ENCODE measurements at places on chromosomes 13 and 19.

DNA sequence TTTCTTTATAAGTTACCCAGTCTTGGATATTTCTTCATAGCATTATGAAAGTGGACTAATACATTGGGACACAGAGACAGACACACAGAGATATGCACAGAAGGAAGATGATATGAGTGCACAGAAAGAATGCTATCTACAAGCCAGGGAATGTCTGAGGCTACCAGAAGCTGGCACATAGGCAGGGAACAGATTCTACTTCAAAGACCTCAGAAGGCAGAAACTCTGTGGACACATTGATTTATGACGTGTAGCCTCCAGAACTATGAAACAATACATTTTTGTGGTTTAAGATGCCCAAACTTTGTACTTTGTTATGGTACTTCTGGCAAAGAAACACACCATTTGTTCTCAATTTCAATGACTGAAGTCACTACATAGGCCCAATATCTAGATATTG lies 556.7 kb downstream of the PCDH9 start:
- no peak for DNase-seq

DNA sequence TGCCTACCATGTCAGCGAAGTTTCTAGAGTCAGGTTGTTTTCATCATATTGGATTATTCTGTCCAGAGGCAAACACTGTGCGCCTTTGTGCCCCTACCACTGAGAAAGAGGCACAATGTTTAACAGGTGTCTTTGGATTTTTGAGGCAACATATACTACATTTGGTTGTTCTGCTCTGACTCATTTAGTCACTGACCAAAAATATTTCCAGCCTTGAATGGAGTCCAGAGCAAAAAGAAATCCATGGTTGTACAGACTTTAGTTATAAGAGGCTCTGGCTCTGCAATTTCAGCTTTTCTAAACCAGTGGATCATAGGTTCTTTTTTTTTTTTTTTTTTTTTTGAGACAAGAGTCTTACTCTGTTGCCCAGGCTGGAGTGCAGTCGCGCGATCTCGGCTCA lies 35.7 kb downstream of the LACC1 start:
- DNase-seq = no peak

GRCh38 chr19:8684001-8684902 lies 14.3 kb downstream of the ACTL9 start:
- no peak for DNase-seq

GRCh38 chr13:33637978-33638743 lies 179.8 kb upstream of the RFC3 start:
- DNase-seq = no peak

GRCh38 chr19:2561221-2561620 lies 85.3 kb downstream of the GADD45B start:
- DNase-seq = no peak

GRCh38 chr19:49808711-49809159 lies 4.4 kb downstream of the FUZ start:
- peak; percentile 96 for DNase-seq

- DNase-seq = no peak
Observed at GRCh38 chr19:4115818-4116385, 8.0 kb downstream of the MAP2K2 start.

DNA sequence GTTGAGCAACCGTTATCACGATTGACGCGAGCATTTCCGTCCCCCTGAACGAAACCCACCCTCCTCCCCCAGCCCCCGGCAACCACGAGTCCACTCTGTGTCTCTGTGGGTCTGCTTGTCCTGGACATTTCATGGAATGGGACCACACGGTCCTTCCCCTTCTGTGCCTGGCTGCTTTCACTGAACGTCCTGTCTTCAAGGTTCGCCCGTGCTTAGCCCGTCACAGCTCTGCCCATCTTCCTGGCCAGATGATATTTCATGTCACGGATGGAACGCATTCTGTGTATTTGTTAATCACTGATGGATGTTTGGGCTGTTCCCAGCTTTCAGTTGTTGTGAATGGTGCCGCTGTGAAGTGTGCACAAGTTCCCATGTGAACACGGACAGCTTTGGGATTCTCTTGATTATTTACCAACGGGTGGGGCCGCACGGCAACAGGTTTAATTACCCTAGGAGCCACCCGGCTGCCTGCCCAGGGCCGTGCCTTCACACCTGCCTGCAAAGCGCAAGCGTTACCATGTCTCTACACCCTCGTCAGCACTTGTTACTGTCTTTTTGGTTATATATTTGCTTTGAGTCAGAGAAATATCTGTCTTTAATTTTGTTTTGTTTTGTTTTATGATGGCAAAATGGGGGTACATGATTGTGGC lies 42.5 kb downstream of the RASA3 start:
- DNase-seq = no peak

GRCh38 chr13:20667857-20668437 lies 35.6 kb upstream of the IL17D start:
- DNase-seq = peak; percentile 12

DNA sequence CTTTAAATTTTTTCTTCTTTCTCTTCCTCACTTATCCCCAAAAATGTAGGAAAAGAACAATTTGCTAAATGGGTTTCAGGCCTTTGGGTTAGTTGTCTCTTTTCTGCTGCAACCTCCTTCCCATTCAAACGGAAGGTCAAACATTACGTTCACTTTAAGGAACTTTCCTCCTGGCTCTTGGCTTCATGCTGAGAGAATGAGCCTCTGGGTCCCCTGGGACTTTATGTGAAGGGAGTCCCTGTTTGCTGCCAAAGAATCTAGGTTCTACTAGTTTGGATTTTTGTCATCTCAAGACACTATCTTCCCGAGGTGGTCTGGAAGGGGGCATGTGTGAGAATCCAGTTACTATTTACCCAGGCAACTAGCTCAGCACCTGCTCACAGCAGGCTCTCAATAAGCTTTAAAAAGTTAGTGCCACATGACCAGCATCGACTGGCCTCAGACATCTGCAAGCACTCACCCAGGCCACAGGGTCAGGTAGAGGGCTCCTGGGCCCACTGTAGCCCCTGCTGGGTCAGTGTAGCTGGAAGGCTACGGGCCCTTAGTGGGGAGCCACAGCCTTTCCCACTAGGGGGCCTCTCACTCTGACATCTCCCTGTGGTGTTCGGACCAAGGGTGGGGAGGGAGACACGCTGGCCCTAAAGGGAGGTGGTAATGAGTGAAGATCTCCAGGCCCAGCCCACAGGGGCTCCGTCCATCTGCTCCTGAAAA lies 40.5 kb downstream of the FAM124A start:
- DNase-seq = no peak

- DNase-seq = no peak
Observed at GRCh38 chr13:40508127-40508526, 158.3 kb downstream of the FOXO1 start.

- no peak for DNase-seq
Observed at GRCh38 chr19:29875931-29876330, 64.1 kb downstream of the CCNE1 start.

GRCh38 chr19:2270157-2270422 lies 11.9 kb downstream of the PEAK3 start:
- no peak for DNase-seq

GRCh38 chr13:33537676-33538075 lies 252.1 kb upstream of the STARD13 start:
- peak; percentile 51 for DNase-seq

DNA sequence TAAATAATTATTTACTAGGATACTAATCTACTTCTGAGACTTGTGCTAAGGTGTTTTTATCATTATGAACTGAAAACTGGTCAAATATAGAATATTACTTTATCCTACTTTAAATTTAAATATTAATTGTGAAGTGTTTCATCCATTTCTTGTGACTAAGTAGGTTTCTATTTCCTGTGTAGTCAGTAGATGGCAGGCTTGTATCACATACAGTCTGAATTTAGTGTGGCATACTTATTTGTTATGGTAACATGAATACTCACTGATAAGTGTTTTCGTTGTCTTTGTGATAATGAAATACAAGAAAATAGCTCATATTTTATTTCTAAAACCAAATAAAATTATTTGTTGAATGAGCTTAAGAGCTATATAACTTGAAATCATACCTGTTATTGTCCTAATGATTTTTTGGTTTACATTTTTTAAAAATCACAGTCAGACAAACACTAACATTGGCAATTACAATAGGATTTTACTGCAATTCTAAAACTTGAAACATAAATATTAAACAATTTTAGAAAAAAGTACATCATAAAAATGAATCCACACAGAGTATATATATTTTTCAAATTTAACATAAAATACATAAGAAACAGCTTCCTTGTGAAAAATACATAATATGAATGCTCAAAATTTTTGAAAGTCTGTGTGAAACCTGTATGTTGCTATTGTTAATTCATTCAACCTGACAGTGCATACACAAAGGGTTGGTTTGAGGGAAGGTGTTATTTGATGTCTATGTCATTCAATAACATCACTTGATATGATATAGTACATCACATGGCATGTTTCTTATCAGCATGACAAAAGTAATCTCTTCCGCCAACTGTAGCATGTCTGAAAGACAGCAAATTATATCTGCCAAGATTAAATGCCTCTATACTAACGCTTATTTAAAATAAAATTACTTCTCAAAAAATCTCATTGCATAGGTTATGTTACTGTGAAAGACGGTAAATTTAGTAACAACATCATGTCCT lies 904.8 kb upstream of the PCDH20 start:
- no peak for DNase-seq

- DNase-seq = no peak
Observed at GRCh38 chr13:61830475-61830874, 414.8 kb upstream of the PCDH20 start.

GRCh38 chr13:105033999-105034398 lies 1501.5 kb downstream of the EFNB2 start:
- no peak for DNase-seq

DNA sequence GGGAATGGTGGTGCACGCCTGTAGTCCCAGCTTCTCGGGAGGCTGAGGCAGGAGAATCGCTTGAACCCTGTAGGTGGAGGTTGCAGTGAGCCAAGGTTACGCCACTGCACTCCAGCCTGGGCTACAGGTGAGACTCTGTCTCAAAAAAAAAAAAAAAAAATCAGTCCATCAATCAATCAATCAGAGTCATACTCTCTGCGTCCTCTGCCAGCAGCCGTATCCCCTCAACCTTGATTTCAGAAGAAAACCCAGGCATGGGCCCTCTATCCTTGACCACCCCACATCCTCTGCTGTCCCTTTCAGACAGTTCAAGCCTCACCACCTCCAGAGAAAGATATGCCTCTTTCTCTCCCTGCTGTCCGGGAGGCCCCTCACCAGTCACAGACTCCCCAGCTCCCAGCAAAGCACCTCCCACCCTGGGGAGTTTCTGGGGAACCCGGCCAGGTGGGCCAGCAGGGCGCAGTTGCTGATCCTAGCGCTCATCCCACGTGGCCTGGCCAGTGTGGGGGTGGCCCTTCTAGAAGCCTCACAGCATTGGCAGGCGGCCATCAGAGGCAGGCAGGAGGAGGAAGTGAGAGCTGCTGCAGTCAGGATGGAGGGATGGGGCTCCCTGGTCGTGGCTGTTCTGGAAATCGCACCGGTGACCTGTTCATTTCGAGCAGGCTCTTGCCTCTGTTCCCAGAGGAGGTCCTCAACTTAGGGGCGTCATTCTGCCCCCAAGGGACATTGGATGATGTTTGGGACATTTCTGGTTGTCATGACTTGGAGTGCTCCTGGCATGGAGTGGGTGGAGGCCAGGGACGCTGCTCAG lies 10.2 kb upstream of the JSRP1 start:
- DNase-seq = peak; percentile 89

DNA sequence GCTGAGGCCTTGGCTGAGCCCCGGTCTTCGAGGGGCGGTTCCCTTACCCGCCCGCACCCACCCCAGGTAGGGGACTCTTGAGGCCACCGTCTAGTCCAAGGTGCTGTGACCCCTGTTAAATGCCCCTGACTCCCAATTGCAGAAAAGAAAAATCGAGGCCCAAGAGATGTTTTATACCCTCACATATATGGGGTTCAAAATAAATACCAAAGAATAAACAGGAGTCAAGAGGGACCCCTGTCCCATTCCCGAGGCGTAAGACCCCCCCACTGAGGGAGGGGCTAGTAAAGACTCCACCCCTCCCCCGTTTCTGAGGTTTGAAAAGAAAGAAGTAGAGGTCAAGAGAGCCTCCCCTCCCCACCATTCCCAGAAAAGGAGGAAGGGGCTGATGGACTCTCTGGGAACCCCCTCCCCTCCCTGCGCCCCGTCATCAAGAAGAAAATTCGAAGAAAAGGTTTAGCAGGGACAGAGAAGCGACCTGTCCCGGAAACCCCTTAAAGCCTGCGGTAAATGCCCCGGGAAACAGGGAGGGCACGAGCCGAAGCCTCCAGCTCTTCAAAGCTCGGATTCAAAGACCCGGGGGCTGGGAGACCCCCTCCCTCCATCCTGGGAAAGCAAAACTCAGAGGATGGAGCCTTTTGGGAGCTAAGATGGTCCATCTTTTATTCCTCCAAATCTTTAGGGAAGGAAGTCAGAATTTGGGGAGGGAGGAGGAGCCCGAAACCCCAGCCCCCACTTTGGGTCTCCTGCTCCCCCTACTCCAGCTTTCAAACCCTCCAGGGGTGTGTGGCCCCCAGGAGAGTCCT lies 755 bp upstream of the RAB3A start:
- DNase-seq = peak; percentile 52

- DNase-seq = no peak
Observed at GRCh38 chr13:96934889-96935489, 59.3 kb downstream of the OXGR1 start.

DNA sequence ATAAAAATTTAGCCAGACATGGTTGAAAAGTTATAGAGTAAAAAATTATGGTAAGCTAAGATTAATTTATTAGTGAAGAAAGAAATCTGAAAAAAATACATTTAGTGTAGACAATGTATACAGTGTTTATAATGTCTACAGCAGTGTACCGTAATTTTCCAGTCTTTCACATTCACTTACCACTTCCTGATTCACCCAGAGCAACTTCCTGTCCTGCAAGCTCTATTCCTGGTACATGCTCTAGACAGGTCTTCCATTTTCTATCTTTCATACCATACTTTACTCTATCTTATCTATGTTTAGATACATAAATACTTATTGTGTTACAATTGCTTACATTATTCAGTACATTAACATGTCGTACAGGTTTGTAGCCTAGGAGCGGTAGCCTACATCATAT lies 1387.8 kb upstream of the ATXN8OS start:
- no peak for DNase-seq

GRCh38 chr13:99290894-99291293 lies 16.3 kb downstream of the GPR183 start:
- DNase-seq = no peak

- peak; percentile 56 for DNase-seq
Observed at GRCh38 chr13:106522112-106522705, 13.3 kb downstream of the EFNB2 start.

Measured in stomach (tissue), 19 donors.